ENCODE measurements at places on chromosomes 3 and 15. TPM values are rescaled to one million over a fixed set of nuclear protein-coding genes. Genes with fewer than 3 reads are reported as not detected.

DNA sequence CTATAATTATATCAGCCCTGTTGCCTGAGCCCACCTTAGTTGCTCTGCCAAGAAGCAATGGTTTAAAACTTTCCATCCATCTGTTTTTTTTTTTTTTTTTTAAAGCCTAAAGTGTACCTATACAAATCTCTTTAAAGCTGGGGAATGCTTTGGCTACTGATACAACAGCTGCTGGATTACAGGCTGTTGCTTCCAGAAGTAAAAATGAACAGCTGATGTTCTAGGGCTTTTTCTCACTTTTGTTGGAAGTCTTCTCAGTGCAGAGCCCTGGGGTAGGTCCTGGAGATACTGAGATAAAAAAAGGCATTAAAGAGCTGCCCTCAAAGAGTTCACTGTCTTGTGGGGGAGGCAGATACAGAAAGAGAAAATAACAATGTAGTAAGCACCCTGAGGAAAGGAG, 218.1 kb downstream of the NLGN1 start:
- no peak for DNase-seq

DNA sequence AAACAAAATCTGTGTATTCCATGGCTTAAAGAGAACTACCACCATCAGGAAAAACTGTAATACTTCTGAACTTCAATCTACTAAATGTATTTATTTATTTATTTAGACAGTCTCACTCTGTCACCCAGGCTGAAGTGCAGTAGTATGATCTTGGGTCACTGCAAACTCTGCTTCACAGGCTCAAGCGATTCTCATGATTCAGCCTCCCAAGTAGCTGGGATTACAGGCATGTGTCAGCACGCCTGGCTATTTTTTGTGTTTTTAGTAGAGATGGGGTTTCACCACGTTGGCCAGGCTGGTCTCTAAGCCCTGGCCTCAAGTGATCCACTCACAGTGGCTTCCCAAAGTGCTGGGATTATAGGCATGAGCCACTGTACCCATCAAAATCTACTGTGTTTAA, 202.3 kb upstream of the POU1F1 start:
- DNase-seq: no peak

- DNase-seq: no peak
Observed at GRCh38 chr3:194998417-194998816, 272.5 kb downstream of the XXYLT1 start.

DNA sequence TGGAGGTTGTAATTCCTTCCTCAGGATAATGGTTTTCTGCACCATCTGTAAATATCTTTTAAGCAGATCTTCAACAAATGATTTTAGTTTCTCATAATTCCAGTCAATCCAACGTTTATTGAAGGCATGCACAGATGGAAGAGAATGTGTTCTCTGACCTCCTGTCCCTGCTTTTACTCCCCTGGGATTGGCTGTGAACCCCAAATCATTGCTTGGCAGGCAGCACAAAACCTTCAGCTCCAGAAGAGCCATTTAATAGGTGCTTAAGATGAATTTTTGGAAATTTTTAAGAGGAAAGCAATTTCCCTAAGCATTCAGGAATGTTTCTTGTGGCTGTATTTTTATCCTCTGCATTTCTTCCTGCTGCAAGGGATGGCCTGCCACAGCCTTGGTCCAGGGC, 25.5 kb upstream of the THSD4 start:
- no peak for DNase-seq

- no peak for DNase-seq
Observed at GRCh38 chr3:160398820-160399124, 253 bp downstream of the IFT80 start.

DNA sequence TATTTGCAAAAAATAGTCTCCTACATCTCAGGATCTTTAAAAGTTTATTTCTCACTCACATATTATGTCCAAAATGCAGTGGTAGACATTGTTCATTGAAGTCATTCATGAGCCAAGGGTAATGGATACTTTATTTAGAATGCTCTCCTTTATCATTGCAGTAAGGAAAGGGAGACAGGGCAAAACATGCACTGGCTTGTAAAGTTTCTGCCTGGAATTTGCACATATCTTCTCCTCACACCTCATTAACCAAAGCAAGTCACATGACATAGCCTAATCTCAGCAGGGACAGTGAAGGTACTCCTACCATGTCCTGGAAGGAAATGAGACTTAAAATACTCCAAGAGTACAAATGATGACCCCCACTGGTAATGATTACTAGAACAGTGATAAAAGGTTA, 333.7 kb upstream of the EPHA3 start:
- no peak for DNase-seq

- DNase-seq: no peak
Observed at GRCh38 chr15:95162967-95163531, 931.7 kb downstream of the MCTP2 start.

DNA sequence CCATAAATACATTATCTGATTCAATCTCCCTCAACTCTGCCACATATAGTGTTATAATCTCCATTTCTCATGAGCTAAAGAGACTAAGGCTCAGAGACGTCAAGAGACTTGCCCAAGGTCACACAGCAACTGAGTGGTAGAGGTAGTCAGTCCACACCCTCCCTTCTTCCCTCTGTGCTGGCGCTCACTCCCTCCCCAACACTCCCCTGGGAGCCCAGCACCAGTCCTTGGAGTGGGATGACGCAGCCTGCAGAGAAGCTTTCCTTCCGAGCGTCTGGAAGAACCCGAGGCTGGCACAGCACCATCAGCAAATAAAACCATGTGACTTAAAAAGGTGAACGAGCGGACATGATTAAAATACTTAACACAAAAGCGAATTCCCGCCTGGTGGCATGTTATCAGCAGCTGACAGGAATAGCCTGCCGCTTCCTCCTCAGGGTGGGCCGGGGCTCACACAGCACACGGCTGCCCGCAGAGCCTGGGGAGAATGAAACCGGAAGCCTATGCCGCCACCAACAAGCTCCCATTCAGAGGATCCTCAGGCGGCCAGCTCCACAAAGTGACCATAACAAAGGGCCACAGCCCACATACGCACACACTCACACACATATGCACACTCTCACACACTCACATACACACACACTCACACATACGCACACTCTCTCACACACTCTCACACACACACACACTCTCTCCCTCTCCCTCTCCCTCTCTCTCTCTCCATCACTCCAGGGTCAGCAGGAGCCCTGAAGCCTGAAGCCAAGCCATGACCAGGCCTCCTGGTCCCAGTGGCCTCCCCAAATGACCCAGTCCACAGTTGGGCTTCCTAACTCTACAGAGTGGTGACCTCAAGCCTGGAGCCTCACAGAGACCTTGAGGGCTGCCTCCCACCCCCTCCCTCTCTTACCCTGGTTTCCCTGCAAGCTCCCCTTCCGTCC, 120.5 kb downstream of the XXYLT1 start:
- DNase-seq: no peak

DNA sequence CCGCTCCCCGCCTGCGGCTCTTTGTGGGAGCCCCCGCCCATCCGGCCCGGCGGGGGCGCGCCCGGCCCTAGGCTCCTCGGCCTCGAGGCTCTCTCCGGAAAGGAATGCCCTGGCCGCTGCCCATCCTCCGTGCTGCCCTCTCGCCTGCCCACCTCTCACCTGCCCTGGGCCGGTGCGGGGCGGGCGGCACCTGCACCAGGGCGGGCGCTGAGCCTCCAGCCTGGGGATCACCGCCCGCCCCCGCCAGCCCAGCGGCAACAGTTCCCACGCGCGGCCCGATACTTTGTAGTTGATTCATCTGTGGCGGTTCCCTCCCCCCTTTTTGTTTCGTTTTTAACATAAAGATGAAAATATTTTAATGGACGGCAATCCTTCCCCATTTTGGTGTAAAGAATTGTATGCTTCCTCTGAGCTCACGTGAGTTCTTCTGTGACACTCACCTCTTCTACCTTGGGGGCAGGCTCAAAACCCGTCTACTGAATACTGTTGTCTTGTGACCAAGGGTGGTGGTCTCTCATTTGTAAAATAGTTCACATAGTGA, 1.9 kb downstream of the KLF13 start:
- DNase-seq: no peak

DNA sequence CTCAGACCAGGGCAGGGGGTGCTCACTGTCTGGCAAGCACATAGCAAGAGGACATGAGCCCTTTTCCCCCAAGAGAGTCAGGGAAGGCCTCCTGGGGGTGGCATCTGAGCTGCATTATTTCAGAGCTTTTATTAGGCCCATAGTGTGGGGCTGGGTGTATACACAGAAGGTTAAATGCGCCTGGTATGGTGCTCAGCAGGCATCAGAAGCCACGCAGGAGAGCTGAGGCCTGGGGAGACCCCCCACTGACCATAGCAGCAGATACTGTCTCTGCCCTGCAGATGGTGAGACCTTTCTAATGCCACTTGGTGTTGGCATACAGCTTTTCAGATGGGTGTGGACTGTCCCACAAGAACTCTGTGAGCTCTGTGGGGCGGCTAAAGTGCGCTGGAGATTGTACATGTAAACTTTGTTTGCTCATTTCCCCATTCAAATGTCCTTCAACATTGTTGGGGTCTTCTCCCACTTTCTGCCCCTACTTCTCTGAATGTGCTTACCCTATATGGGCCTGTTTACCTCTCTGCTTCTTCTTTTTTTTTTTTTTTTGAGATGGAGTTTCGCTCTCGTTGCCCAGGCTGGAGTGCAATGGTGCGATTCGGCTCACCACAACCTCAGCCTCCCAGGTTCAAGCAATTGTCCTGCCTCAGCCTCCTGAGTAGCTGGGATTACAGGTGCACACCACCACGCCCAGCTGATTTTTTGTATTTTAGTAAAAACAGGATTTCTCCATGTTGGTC, 62.2 kb downstream of the CDC25A start:
- no peak for DNase-seq

GRCh38 chr3:124856677-124857076, 30.5 kb downstream of the ITGB5 start:
- DNase-seq: no peak

GRCh38 chr3:101829874-101830273, 19.4 kb upstream of the NFKBIZ start:
- DNase-seq: no peak

DNA sequence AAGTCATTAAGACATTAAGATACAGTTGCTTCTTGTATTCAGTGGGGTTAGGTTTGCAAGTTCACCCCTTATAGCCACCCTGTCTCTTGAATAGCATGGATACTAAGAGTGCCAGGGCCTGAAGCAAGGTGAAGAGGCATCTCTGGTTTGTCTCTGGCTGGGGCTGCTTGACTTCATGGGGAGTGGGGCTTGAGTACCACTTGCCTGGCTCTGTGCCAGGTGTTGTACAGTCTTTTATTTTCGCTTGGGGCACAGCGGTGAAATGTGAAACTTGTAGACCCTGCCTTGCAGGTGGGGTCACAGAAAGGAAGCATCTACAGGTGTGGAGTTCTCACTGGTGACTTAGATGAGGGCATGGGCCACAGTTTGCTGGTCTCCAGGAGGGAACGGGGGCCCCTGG, 152.1 kb downstream of the PDE8A start:
- DNase-seq: no peak

- no peak for DNase-seq
Observed at GRCh38 chr3:190326361-190326760, 4.1 kb upstream of the CLDN1 start.

GRCh38 chr3:32239307-32240158, 1.1 kb downstream of the CMTM8 start:
- no peak for DNase-seq

DNA sequence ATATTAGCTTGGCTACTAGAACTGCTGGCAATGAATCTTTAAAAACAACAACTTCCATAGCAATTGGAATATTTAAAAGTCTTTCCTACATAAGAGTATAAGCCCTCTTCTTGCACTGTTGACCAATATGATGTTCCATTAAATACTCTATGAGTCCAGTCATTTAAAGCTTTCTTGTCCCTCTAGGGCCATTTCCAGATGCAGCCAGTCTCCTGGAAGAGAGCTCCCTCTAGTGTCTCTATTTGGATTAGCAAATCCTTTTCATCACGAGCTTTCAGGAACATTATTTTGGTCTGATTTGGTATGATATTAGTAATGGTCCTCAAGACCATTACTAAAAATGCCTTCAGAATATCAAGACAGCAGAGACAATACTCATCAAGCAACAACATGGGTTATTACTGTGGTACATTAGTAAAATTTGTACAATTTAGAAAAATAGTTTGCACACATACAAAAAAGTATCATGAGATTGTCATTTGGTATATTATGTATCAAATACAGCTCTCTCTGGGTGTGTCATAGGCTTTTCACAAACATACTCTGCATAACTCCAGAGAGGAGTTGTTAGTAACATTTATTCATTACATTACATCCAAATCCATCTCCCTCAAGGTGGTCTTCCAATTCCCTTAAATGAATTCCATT, 101.3 kb downstream of the DPH6 start:
- no peak for DNase-seq

GRCh38 chr15:36936613-36937012, 163.7 kb downstream of the MEIS2 start:
- DNase-seq: no peak

- DNase-seq: no peak
Observed at GRCh38 chr15:57312318-57313133, 63.8 kb upstream of the CGNL1 start.

DNA sequence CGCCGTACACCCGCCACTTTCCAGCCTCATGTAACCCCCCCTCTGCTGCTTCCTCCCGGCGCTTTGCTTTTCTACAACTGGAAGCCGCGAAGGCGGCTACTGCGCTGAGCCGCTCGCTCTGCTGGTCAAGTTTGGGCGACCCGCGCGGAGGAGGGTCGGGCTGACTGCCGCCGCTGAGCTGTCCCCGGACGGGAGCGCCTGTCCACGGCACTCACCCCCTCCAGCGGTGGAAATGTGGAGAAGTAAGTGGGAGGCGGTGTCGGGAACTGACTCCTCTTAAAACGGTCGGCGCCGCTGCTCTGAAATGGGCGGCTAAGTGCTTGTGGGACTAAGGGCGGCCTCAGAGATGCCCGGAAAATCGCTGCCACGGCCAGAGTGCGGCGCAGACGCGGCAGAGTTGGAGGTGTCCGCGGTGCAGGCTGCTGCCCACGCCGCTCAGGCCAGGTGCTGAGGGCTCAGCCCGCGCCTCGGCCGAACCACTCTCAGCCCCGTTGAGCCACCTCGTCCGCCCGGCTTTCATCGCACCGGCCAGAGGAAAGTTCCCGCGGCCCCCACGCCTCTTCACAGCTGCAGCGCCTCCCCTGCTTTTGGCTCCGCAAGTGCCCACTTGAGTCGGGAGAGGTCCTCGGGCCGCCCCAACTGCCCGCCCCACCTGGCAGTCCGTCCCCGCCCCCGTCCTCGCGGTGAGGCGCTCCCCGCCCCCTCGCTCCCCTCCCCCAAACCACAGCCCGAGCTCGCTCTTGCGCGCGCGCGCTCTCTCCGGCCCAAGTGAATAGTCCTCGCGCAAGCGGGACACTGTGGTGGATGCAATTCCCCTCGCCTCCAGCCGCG, at the start of gene EPHA6:
EPHA6 (plus strand) TSS at position 775 of the 831 bp plus-strand sequence.
- no peak for DNase-seq

GRCh38 chr3:106533788-106534160, 665.0 kb upstream of the CBLB start:
- DNase-seq: no peak

TTLL13 gene
- polyA plus RNA-seq: not detected

CHST14 gene
- 42.8 TPM for polyA plus RNA-seq

MME gene
- polyA plus RNA-seq: 468 TPM

SH2D7 gene
- 0.65 TPM for polyA plus RNA-seq

RLBP1 gene
- polyA plus RNA-seq: not detected

Measured in right renal pelvis (tissue), 4 donors.